Type B pancreatic cell (in vitro differentiated cells): ENCODE measurements at places on chromosomes 2 and 18. TPM values are rescaled to one million over a fixed set of nuclear protein-coding genes. Genes with fewer than 3 reads are reported as not detected.

- H3K27ac ChIP-seq: peak overlapping the region; percentile 16
- H3K36me3 ChIP-seq: peaks cover 4% of the 10 kb centered on the region
- DNase-seq: no peak
- H3K4me1 ChIP-seq: peaks cover 16% of the 10 kb centered on the region
- peaks cover 21% of the 10 kb centered on the region for H3K27me3 ChIP-seq
Observed at GRCh38 chr2:189581354-189582139, 961 bp upstream of the SLC40A1 start.

DNA sequence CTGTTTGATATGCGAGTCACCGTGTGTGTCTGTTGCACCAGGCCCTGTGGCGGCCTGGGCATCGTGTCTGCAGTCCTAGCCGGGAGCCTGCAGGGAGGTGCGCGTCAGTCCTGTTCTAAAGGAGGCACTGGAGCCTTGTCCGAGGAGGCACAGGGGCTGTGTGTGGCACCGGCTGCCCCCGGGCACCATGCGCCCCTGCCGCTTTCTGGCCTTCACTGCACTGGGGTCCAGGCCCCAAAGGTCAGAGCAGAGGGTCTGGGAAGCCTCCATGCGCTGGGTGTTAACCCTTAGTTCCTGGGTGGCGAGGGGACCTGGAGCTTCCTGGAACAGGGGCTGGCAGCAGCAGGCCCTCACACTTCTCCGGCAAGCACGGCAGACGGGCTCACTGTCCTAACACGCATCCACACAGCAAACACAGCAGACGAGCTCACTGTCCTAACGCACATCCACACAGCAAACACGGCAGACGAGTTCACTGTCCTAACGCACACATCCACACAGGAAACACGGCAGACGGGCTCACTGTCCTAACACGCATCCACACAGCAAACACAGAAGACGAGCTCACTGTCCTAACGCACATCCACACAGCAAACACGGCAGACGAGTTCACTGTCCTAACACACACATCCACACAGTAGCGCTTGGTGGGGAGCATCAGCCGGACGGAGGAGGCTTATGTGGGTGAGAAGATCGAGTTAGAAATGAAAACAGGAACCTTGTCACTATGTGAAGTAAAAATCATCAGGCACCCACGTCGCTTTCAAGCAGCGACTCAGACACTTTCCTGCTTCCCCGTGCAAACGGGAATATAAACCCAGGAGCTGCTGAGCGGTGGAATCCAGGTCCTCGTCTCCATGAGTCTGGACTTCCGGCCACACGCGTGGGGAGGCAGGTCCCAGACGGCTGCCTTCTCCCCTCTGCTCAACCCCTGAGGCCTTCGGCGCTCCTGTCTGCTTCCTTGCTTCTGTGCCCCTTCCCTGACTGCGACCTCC lies 65.3 kb downstream of the TPO start:
- no peaks in the 10 kb centered on the region for H3K36me3 ChIP-seq
- H3K27me3 ChIP-seq: peaks cover 3% of the 10 kb centered on the region
- no peak for DNase-seq
- no peaks in the 10 kb centered on the region for H3K4me1 ChIP-seq
- no peak overlapping the region for H3K27ac ChIP-seq
- no peak overlapping the region for H3K4me3 ChIP-seq

GRCh38 chr2:151437630-151438029 lies 27.9 kb downstream of the RIF1 start:
- DNase-seq: no peak
- no peaks in the 10 kb centered on the region for H3K4me1 ChIP-seq
- peaks cover 17% of the 10 kb centered on the region for H3K36me3 ChIP-seq
- H3K27ac ChIP-seq: no peak overlapping the region

DNA sequence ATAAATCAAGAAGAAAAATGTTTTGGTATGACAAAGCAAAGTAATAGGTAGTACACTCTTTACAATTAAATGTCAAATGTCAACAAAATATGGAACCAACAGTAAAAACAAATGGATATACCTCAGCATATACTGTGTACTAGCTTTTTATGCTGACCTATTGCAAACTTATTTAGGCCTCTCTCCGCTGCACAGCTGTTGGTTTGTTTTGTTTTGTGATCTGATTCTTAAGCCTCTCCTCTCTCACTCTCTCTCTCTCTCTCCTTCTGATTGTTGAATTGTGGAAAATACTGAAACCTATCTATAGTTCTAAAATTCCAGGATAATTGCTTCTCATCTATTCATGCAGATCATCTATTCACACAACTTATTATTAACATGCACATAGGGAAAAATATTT lies 154.9 kb upstream of the ARHGAP28 start:
- peaks cover 9% of the 10 kb centered on the region for H3K4me1 ChIP-seq
- H3K27me3 ChIP-seq: no peaks in the 10 kb centered on the region
- H3K27ac ChIP-seq: no peak overlapping the region
- H3K36me3 ChIP-seq: peaks cover 3% of the 10 kb centered on the region

The CD8B2 gene
- 0.31 TPM in 2 replicates for total RNA-seq

The EPG5 gene
- 20.1 and 27.9 TPM in 2 replicates for total RNA-seq

The TDRD15 gene
- total RNA-seq: 0.17 TPM in 1 of 2 replicates, not detected in the other

- no peak overlapping the region for H3K27ac ChIP-seq
- no peak overlapping the region for H3K4me3 ChIP-seq
- DNase-seq: no peak
- no peaks in the 10 kb centered on the region for H3K27me3 ChIP-seq
- peaks cover 14% of the 10 kb centered on the region for H3K4me1 ChIP-seq
Observed at GRCh38 chr2:234395891-234396420, 100.9 kb downstream of the ARL4C start.

DNA sequence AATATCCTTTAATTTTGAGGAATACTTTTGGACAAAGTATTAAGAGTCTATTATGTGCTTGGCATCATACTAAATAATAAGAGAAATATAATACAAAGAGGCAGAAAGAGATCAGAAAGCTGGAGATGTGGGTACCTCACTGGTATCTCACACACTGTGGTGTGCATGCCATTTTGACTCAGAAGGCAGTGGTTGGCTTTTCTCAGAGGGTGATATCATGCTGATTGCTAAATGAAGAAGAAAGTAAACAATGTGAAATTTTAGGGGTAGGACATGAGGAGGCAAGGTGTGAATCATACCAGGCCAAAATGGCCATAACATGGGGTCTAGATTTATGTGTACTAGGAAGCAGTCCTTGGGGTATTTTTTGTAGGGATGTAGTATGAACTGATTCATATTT lies 16.6 kb upstream of the SPOPL start:
- H3K27me3 ChIP-seq: no peaks in the 10 kb centered on the region
- peaks cover 5% of the 10 kb centered on the region for H3K36me3 ChIP-seq
- no peak for DNase-seq

The EDAR gene
- total RNA-seq: 4.8 and 5.1 TPM in 2 replicates

The TSPYL6 gene
- not detected in 2 replicates for total RNA-seq

DNA sequence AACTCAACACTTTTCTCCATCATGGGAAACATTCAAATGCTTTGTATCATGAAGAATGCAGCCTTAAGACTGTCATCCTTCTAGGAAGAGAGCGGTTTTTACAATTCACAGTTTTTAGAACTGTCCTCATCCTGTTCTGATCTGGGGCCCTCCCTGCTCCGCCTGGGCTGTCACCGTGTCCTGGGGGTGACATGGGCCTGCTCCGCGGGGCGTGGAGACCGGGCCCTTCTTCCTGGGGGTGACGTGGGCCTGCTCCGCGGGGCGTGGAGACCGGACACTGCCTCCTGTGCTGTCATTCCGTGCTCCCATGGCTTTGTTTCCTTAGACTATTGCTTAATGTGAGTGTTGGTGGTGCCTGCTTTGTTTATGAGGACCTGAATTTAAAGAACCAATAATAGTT lies 122.8 kb downstream of the TMEM18 start:
- H3K4me1 ChIP-seq: peaks cover 24% of the 10 kb centered on the region
- no peaks in the 10 kb centered on the region for H3K36me3 ChIP-seq
- H3K27ac ChIP-seq: no peak overlapping the region
- peaks cover 21% of the 10 kb centered on the region for H3K27me3 ChIP-seq

- no peak overlapping the region for H3K4me3 ChIP-seq
- H3K36me3 ChIP-seq: no peaks in the 10 kb centered on the region
- no peak for DNase-seq
- H3K27me3 ChIP-seq: peaks cover 18% of the 10 kb centered on the region
- H3K4me1 ChIP-seq: peaks cover 5% of the 10 kb centered on the region
- H3K27ac ChIP-seq: no peak overlapping the region
Observed at GRCh38 chr18:25896956-25897355, 193.5 kb downstream of the SS18 start.

DNA sequence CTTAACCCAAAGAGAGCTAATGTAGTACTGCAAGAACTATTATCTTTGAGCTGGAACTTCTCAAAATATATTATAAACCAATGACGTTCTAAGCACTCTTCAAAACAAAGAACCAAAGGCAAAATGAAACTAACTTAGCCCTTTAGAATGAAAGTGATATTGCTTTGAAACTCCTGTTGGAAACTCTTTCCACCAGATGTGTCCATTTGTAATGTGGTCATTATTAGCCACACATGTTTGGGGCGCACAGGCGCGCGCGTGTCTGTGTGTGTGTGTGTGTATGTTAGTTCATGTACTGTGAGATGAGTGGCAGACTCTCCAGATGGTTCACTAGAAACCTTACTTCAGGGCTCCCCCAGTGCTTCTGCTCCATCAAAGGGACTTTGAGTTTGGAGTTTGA lies 323.4 kb downstream of the BCL11A start:
- no peaks in the 10 kb centered on the region for H3K27me3 ChIP-seq
- H3K4me1 ChIP-seq: peaks cover 10% of the 10 kb centered on the region
- H3K36me3 ChIP-seq: no peaks in the 10 kb centered on the region
- DNase-seq: no peak
- no peak overlapping the region for H3K27ac ChIP-seq

DNA sequence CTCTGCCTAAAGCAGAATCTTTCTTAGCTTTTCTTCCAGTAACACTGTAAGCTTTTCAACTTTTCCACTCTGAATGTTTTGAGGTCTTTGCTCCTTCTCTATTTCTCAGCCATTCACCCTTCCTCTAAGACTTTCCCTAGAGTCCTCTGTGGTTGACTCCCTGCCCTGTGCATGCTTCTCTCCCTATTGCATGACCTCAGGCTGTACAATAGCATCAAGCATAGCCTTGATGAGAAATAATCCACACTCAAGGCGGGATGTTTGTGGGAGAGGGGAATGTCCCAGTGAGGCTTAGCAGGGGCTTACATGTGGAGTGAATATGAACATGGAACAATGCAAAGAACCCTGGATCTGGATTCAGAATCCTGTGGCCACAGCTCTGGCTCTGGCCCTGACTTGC lies 48.4 kb upstream of the IGFBP5 start:
- H3K27ac ChIP-seq: no peak overlapping the region
- H3K36me3 ChIP-seq: peaks cover 4% of the 10 kb centered on the region
- no peaks in the 10 kb centered on the region for H3K27me3 ChIP-seq
- DNase-seq: no peak
- H3K4me1 ChIP-seq: peaks cover 8% of the 10 kb centered on the region
